ENCODE measurements at places on chromosomes 11 and 22. TPM values are rescaled to one million over a fixed set of nuclear protein-coding genes. Genes with fewer than 3 reads are reported as not detected.

- peaks cover 12% of the 10 kb centered on the region for H3K4me1 ChIP-seq
- DNase-seq: no peak
- no peak overlapping the region for H3K4me3 ChIP-seq
- H3K27me3 ChIP-seq: peaks cover 12% of the 10 kb centered on the region
Measured at GRCh38 chr22:42716221-42716620, 4.4 kb downstream of the A4GALT start.

- no peaks in the 10 kb centered on the region for H3K36me3 ChIP-seq
- no peaks in the 10 kb centered on the region for H3K27me3 ChIP-seq
- H3K4me1 ChIP-seq: no peaks in the 10 kb centered on the region
- no peak for DNase-seq
- H3K27ac ChIP-seq: no peak overlapping the region
- H3K4me3 ChIP-seq: no peak overlapping the region
Measured at GRCh38 chr11:102695201-102695600, 10.4 kb downstream of the MMP27 start.

GRCh38 chr11:82533628-82534327 lies 199.9 kb downstream of the FAM181B start:
- no peaks in the 10 kb centered on the region for H3K27me3 ChIP-seq
- H3K4me1 ChIP-seq: no peaks in the 10 kb centered on the region
- H3K27ac ChIP-seq: no peak overlapping the region
- DNase-seq: no peak

GRCh38 chr22:25053153-25053805 lies 100.8 kb downstream of the KIAA1671 start:
- H3K4me3 ChIP-seq: no peak overlapping the region
- no peak overlapping the region for H3K27ac ChIP-seq
- H3K27me3 ChIP-seq: no peaks in the 10 kb centered on the region
- no peaks in the 10 kb centered on the region for H3K36me3 ChIP-seq
- no peak for DNase-seq

GRCh38 chr22:25621986-25622385 lies 57.5 kb downstream of the GRK3 start:
- DNase-seq: no peak
- H3K4me3 ChIP-seq: no peak overlapping the region
- no peak overlapping the region for H3K27ac ChIP-seq
- peaks cover 2% of the 10 kb centered on the region for H3K4me1 ChIP-seq
- H3K27me3 ChIP-seq: no peaks in the 10 kb centered on the region
- H3K36me3 ChIP-seq: no peaks in the 10 kb centered on the region

DNA sequence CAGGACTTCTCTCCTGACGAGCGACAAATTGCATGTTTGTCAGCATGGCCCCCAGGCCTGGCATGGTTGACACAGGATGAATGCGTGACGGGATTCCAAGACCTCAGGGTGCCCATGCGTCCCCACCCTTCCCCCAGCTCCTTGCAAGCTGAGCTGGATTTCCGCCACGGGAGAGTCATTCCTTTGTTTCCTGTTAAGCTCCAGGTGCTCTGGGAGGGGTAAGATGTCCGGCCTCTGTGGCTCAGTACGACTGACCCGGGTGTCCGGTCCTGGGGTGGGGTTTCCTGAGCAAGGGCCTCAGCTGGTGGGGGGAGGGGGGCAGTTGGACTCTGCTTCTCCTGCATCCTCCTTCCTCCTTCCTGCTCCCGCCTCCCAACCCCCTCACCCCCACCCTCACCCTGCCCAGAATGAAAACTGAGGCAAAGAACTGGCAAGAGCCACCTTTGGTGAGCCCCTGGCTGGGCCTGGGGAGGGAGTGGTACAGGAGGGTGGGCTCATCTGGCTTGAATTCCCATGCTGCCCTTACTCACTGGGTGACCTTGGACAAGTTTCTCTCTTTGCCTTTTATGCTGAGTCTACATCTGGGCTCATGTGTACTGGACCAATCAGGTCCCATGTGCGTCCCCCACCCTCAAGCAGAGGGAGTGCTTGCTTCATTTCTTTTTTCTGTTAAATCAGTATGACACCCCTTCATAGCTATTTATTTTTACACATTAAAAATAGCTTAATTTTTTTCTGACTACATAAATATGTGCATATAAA lies 2.5 kb downstream of the CDC42EP2 start:
- peaks cover 22% of the 10 kb centered on the region for H3K36me3 ChIP-seq
- H3K4me3 ChIP-seq: peak overlapping the region; percentile 98
- H3K27ac ChIP-seq: peak overlapping the region; percentile 89
- DNase-seq: peak; percentile 70
- peaks cover 26% of the 10 kb centered on the region for H3K4me1 ChIP-seq

GRCh38 chr11:22508665-22509064 lies 117.0 kb downstream of the FANCF start:
- no peak overlapping the region for H3K4me3 ChIP-seq
- H3K27ac ChIP-seq: no peak overlapping the region
- no peak for DNase-seq
- no peaks in the 10 kb centered on the region for H3K4me1 ChIP-seq
- no peaks in the 10 kb centered on the region for H3K36me3 ChIP-seq

DNA sequence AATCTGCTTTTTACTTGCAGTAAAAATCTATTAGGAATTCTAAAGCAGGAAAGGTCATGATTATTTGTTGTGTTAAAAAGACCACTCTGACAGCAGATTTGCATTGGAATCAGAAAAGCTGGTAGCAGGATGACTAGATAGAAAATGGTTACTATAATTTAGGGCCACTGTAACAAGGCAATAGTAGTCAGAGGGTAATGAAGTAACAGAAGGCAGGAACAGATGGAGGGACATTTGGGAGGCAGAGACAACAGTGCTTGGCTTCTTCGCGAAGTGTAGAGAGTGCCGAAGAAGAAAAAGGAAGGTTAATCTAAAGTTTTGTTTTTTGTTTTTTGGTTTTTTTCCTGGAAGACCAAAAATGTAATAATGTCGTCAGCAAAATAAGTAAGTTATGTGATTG lies 129.8 kb upstream of the SLC5A12 start:
- DNase-seq: no peak
- no peaks in the 10 kb centered on the region for H3K27me3 ChIP-seq
- no peak overlapping the region for H3K4me3 ChIP-seq
- H3K36me3 ChIP-seq: no peaks in the 10 kb centered on the region
- no peaks in the 10 kb centered on the region for H3K4me1 ChIP-seq
- H3K27ac ChIP-seq: no peak overlapping the region

DNA sequence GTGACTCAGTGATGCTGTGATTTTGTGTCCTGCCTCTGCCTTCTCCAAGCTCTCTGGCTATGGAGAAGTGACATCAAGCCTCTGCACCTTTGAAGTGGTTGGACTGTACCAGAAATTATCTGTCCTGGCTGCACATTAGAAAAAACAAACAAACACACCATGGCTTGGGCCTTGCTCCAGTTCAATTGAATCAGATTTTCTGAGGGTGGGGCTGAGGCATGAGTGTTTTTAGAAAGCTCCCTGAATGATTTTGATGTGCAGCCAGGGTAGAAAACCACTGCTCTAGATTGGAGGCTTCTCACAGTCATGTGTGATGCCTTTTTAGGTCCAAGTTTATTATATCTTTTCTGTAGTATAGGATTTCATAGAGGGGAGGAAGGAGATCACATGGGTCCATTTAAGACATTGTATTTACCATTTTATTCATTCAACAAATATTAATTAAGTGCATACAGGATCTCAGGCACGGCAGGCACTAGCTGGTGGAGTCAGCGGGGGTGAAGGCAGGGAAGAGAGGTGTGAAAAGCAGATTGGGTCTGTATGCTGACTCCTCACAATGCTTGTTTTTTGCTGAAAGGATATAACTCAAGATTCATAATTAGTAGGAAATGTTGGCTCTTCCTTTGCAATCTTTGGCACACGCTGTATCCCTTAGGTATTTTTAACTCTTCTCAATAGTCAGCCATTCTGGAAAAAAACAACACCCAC lies 7.1 kb upstream of the VSTM5 start:
- no peaks in the 10 kb centered on the region for H3K27me3 ChIP-seq
- no peaks in the 10 kb centered on the region for H3K36me3 ChIP-seq
- H3K27ac ChIP-seq: no peak overlapping the region

GRCh38 chr11:66334605-66335442 lies 1.4 kb downstream of the RIN1 start:
- peak overlapping the region; percentile 73 for H3K4me3 ChIP-seq
- H3K4me1 ChIP-seq: peaks cover 25% of the 10 kb centered on the region
- no peaks in the 10 kb centered on the region for H3K27me3 ChIP-seq
- peak; percentile 60 for DNase-seq
- H3K27ac ChIP-seq: no peak overlapping the region
- H3K36me3 ChIP-seq: peaks cover 28% of the 10 kb centered on the region

GRCh38 chr22:32476281-32477195 lies 1.9 kb downstream of the FBXO7 start:
- H3K27ac ChIP-seq: peak overlapping the region; percentile 99
- no peaks in the 10 kb centered on the region for H3K27me3 ChIP-seq
- DNase-seq: no peak
- peaks cover 37% of the 10 kb centered on the region for H3K4me1 ChIP-seq

- no peak overlapping the region for H3K4me3 ChIP-seq
- H3K4me1 ChIP-seq: no peaks in the 10 kb centered on the region
- no peak for DNase-seq
- H3K27ac ChIP-seq: no peak overlapping the region
- H3K36me3 ChIP-seq: no peaks in the 10 kb centered on the region
- no peaks in the 10 kb centered on the region for H3K27me3 ChIP-seq
Measured at GRCh38 chr11:79392161-79392560, 48.7 kb downstream of the TENM4 start.

DNA sequence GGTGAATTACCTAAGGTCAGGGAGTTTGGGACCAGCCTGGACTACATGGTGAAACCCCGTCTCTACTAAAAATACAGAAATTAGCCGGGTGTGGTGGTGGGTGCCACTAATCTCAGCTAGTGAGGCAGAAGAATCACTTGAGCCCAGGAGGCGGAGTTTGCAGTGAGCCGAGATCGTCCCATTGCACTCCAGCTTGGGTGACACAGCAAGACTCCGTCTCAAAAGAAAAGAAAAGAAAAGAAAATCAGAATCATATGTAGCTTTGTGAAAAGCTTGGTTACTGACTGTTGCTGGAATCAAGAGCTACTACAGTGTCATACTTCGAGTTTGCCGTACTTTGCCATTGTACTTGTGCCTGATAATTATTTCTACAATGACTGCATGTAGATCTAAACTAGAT lies 4.2 kb upstream of the TMEM135 start:
- peaks cover 18% of the 10 kb centered on the region for H3K4me1 ChIP-seq
- H3K4me3 ChIP-seq: no peak overlapping the region
- H3K36me3 ChIP-seq: no peaks in the 10 kb centered on the region
- DNase-seq: no peak
- no peaks in the 10 kb centered on the region for H3K27me3 ChIP-seq

DNA sequence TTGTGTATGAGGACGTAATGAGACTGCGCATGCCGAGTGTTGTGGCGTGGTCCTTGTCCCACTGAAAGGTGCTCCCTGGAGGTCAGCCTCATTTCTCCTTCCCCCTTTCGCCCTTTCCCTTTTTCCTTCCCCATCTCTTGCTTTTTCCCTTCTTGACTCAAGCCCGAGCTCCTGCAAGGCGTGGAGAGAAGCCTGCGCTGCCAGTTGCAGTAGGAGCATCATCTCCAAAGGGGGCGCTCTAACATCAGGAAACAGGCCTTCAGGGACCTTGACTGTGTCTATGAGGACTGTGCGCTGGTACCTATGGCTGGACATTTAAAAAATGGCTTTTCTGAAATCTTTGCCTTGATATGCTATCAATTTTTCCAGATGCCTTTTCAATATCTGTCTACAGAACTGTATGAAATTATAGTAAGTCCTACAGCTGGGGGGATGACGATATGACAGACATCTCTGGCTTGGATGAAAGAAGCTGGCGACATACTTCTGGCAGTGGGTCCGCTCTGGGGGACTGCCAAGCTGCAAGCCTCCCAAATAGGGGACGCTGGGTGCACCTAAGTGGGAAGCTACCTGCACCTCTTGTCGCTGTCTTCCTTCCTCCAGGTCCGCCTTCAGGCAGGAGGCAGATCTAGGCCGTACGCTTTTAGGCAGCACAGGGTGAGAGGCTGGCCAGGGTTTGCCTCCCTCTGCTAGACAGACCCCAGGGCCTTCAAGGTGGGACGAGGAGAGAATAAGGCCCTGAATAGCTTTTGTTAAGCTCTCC lies 96.5 kb downstream of the NXPE2 start:
- peaks cover 4% of the 10 kb centered on the region for H3K27me3 ChIP-seq
- no peak for DNase-seq
- H3K27ac ChIP-seq: no peak overlapping the region

GRCh38 chr22:42379966-42380537 lies 52.2 kb downstream of the NFAM1 start:
- DNase-seq: no peak
- H3K27ac ChIP-seq: no peak overlapping the region
- H3K27me3 ChIP-seq: no peaks in the 10 kb centered on the region
- no peaks in the 10 kb centered on the region for H3K36me3 ChIP-seq

GRCh38 chr22:30128511-30128910 lies 48.2 kb downstream of the HORMAD2 start:
- H3K27me3 ChIP-seq: no peaks in the 10 kb centered on the region
- no peak for DNase-seq
- H3K4me3 ChIP-seq: no peak overlapping the region
- H3K36me3 ChIP-seq: no peaks in the 10 kb centered on the region
- no peaks in the 10 kb centered on the region for H3K4me1 ChIP-seq

GRCh38 chr11:123454060-123454651 lies 24.1 kb downstream of the GRAMD1B start:
- H3K36me3 ChIP-seq: no peaks in the 10 kb centered on the region
- H3K27me3 ChIP-seq: no peaks in the 10 kb centered on the region

- no peak for DNase-seq
- no peak overlapping the region for H3K27ac ChIP-seq
- no peaks in the 10 kb centered on the region for H3K36me3 ChIP-seq
- H3K4me3 ChIP-seq: no peak overlapping the region
- H3K27me3 ChIP-seq: no peaks in the 10 kb centered on the region
Measured at GRCh38 chr22:47157486-47158270, 395.2 kb downstream of the TBC1D22A start.

CD3E gene
- 14.5 TPM for total RNA-seq

TREH gene
- total RNA-seq: 0.46 TPM

ANKK1 gene
- total RNA-seq: not detected

C11orf87 gene
- total RNA-seq: 0.35 TPM

MGAT3 gene
- total RNA-seq: 34.8 TPM

KRTAP5-9 gene
- not detected for total RNA-seq

TSKU gene
- total RNA-seq: 18.1 TPM

FAM111B gene
- 0.87 TPM for total RNA-seq

APOL6 gene
- 45.6 TPM for total RNA-seq

TP53AIP1 gene
- not detected for total RNA-seq

PHOX2A gene
- total RNA-seq: not detected

MS4A7 gene
- total RNA-seq: 184 TPM

PPP1R14B gene
- 76.5 TPM for total RNA-seq

BIK gene
- 0.87 TPM for total RNA-seq

MPEG1 gene
- 34.1 TPM for total RNA-seq

PPP2R1B gene
- 26.7 TPM for total RNA-seq

TSPO gene
- total RNA-seq: 185 TPM

Measured in upper lobe of right lung (tissue), 1 donor.